Kidney epithelial cell (primary cell): ENCODE measurements at places on chromosomes 5 and 9. TPM values are rescaled to one million over a fixed set of nuclear protein-coding genes. Genes with fewer than 3 reads are reported as not detected.

Gene SPINK6
- total RNA-seq = not detected in 2 replicates

Gene IL13
- not detected in 2 replicates for total RNA-seq

Gene MORN5
- not detected in 2 replicates for total RNA-seq

Gene CCDC152
- total RNA-seq = 0.68 and 0.96 TPM in 2 replicates

Gene C9
- total RNA-seq = not detected in 2 replicates

Gene GFI1B
- total RNA-seq = not detected in 2 replicates

Gene CEL
- total RNA-seq = 0.68 and 1.2 TPM in 2 replicates

Gene CLINT1
- total RNA-seq = 84.1 and 85.2 TPM in 2 replicates

Gene CARTPT
- not detected in 2 replicates for total RNA-seq

Gene NIPAL4
- 22.7 and 30.5 TPM in 2 replicates for total RNA-seq

Gene PRDM9
- 0.07 TPM in 1 of 2 replicates, not detected in the other for total RNA-seq

Gene IARS1
- total RNA-seq = 278 and 296 TPM in 2 replicates

Gene ANKRD18B
- 2.1 and 3.8 TPM in 2 replicates for total RNA-seq

Gene NMUR2
- not detected in 2 replicates for total RNA-seq

Gene VLDLR
- total RNA-seq = 28.5 and 31.3 TPM in 2 replicates

Gene FREM1
- 0.75 and 1.0 TPM in 2 replicates for total RNA-seq

Gene PCDH1
- total RNA-seq = 42.4 and 45.5 TPM in 2 replicates

Gene FBXL7
- total RNA-seq = 4.4 and 5.8 TPM in 2 replicates

Gene SEMA6A
- 6.3 and 9.2 TPM in 2 replicates for total RNA-seq

Gene TMC1
- not detected in 2 replicates for total RNA-seq

Gene NOXA1
- total RNA-seq = 0.84 and 1.8 TPM in 2 replicates

Gene PCDHGA1
- 0.67 and 0.68 TPM in 2 replicates for total RNA-seq

Gene SOHLH1
- not detected in 2 replicates for total RNA-seq

Gene TAS2R1
- total RNA-seq = not detected in 2 replicates

Gene ENDOG
- total RNA-seq = 18.8 and 20.5 TPM in 2 replicates

Gene PROB1
- total RNA-seq = 3.0 and 3.6 TPM in 2 replicates

Gene CD14
- total RNA-seq = 0.29 and 1.9 TPM in 2 replicates

Gene OGN
- total RNA-seq = not detected in 2 replicates

Gene PDE6A
- not detected in 2 replicates for total RNA-seq

Gene GPX8
- 42.5 and 59.0 TPM in 2 replicates for total RNA-seq

Gene HEMGN
- not detected in 2 replicates for total RNA-seq

Gene PCDHB12
- 1.2 and 1.6 TPM in 2 replicates for total RNA-seq

Gene NR2F1-AS1
- 5.3 and 9.5 TPM in 2 replicates for total RNA-seq

Gene IFNK
- total RNA-seq = not detected in 2 replicates

Gene KIF3A
- total RNA-seq = 10.6 and 10.7 TPM in 2 replicates

Gene COL15A1
- 11.6 and 11.8 TPM in 2 replicates for total RNA-seq

Gene CORO2A
- total RNA-seq = 7.8 and 9.5 TPM in 2 replicates

Gene GARIN3
- not detected in 2 replicates for total RNA-seq

Gene CPLANE1
- total RNA-seq = 14.0 and 19.6 TPM in 2 replicates

Gene GABRA1
- not detected in 2 replicates for total RNA-seq

Gene STKLD1
- 0.27 TPM in 1 of 2 replicates, not detected in the other for total RNA-seq

Gene OR1J2
- total RNA-seq = not detected in 2 replicates

Gene WDR38
- total RNA-seq = not detected in 2 replicates

Gene DIAPH1
- 99.7 and 103 TPM in 2 replicates for total RNA-seq

Gene GTF3C5
- 94.3 and 94.7 TPM in 2 replicates for total RNA-seq

Gene ANXA2R
- 0.34 and 0.79 TPM in 2 replicates for total RNA-seq

Gene ISL1
- total RNA-seq = 0.17 TPM in 1 of 2 replicates, not detected in the other

Gene SPACA9
- total RNA-seq = 4.0 and 6.9 TPM in 2 replicates

Gene CFAP90
- total RNA-seq = 0.34 TPM in 1 of 2 replicates, not detected in the other

Gene PCDHA12
- total RNA-seq = 0.08 and 0.96 TPM in 2 replicates

Gene RASEF
- 9.5 and 10.2 TPM in 2 replicates for total RNA-seq

Gene LMX1B
- 1.7 and 2.6 TPM in 2 replicates for total RNA-seq

Gene DRD1
- total RNA-seq = 0.07 TPM in 1 of 2 replicates, not detected in the other

Gene ADAMTS6
- 15.3 and 16.2 TPM in 2 replicates for total RNA-seq

Gene NR6A1
- 0.92 and 2.2 TPM in 2 replicates for total RNA-seq

Gene F2R
- total RNA-seq = 105 and 111 TPM in 2 replicates

Gene TLX3
- 0.14 and 0.58 TPM in 2 replicates for total RNA-seq

Gene GKAP1
- total RNA-seq = 2.7 TPM in 2 replicates

Gene MYORG
- 3.8 and 4.9 TPM in 2 replicates for total RNA-seq
